ENCODE measurements at places on chromosomes 4 and X. TPM values are rescaled to one million over a fixed set of nuclear protein-coding genes. Genes with fewer than 3 reads are reported as not detected.
A peak's percentile ranks its signal among the peaks of the same experiment; 100 is the strongest.

The KLHL4 gene
- total RNA-seq: 1.2 TPM

The UGT2A1 gene
- not detected for total RNA-seq

The ZCCHC13 gene
- not detected for total RNA-seq

The ANOS1 gene
- 1.1 TPM for total RNA-seq

- peaks cover 8% of the 10 kb centered on the region for H3K4me1 ChIP-seq
- DNase-seq: no peak
- H3K27me3 ChIP-seq: peaks cover 5% of the 10 kb centered on the region
- no peaks in the 10 kb centered on the region for H3K36me3 ChIP-seq
- H3K27ac ChIP-seq: no peak overlapping the region
Measured at GRCh38 chr4:152099981-152100378, 339.2 kb upstream of the GATB start.

GRCh38 chrX:134691453-134691852, 33.2 kb upstream of the PLAC1 start:
- H3K27ac ChIP-seq: no peak overlapping the region
- no peak overlapping the region for H3K4me3 ChIP-seq
- H3K4me1 ChIP-seq: peaks cover 31% of the 10 kb centered on the region
- no peak for DNase-seq
- no peaks in the 10 kb centered on the region for H3K27me3 ChIP-seq

DNA sequence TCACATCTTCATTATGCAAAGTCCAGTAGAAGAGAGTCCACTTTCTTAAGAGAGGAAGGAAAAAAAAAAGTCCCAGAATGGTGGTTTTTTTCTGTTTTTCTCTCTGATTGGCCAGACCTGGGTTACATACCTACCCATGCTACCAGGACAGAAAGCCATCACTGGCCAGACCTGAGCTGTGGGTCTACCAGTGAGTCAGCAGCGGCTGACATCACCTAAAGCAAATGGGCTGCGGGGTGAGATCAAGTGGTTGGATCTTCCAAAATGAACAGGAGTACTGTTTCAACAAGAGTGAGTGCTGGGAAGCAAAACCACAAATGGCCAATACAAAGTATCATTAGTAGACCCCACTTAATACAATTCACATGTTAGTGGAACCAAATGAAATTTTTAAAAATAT, 1.6 kb upstream of the NDST3 start:
- DNase-seq: no peak
- H3K36me3 ChIP-seq: no peaks in the 10 kb centered on the region
- no peak overlapping the region for H3K4me3 ChIP-seq

GRCh38 chr4:154739111-154739510, 4.7 kb upstream of the LRAT start:
- H3K36me3 ChIP-seq: no peaks in the 10 kb centered on the region
- H3K4me1 ChIP-seq: no peaks in the 10 kb centered on the region
- H3K27ac ChIP-seq: no peak overlapping the region
- H3K4me3 ChIP-seq: no peak overlapping the region
- H3K27me3 ChIP-seq: peaks cover 25% of the 10 kb centered on the region

DNA sequence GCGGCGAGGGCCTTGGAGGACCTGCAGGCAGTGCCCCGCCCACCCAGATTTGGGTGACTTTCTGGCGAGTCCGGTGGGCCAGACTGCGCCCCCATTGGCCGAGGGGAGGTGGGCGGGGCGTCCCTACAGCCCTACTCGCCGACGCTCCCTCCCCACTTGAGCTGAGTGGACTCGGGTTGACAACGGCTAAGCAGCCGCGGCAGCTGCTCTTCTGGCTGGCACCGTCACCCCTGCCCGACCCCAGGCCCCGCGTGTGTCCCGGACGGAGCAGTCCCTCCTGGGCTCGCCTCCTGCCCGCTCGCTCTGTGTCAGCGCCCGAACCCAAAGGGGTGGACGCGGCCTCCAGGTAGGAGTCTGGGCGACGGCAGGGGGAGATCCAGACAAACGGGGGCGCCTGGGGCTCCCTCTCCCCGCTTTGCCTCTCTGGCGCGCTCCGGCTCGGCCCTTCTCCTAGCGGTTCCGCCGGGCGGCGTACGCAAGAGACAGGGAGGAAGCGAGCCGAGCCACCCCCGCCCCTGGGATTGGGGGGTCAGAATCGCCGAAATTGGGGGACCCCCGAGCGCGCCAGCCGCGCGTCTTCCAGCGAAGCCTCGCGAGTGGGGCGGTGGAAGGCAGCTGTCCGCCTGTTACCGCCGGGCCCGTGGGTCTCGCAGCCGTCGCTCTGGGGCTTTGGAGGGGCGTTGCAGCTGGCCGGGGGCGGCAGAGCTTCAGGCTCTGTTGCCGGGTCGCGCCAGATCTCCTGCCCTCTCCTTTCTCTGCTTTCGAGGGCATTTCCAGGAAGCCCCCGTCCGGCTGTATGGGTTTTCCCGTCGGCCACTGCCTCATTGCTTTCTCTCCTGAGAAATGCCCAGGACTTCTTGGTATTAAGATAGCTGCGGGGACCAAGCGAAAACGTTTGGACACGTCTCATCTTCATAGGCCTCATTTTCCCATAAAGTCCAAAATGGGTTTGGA, 46.3 kb downstream of the STARD8 start:
- peak; percentile 92 for DNase-seq
- no peaks in the 10 kb centered on the region for H3K36me3 ChIP-seq
- peak overlapping the region; percentile 60 for H3K27ac ChIP-seq
- H3K4me1 ChIP-seq: peaks cover 20% of the 10 kb centered on the region

DNA sequence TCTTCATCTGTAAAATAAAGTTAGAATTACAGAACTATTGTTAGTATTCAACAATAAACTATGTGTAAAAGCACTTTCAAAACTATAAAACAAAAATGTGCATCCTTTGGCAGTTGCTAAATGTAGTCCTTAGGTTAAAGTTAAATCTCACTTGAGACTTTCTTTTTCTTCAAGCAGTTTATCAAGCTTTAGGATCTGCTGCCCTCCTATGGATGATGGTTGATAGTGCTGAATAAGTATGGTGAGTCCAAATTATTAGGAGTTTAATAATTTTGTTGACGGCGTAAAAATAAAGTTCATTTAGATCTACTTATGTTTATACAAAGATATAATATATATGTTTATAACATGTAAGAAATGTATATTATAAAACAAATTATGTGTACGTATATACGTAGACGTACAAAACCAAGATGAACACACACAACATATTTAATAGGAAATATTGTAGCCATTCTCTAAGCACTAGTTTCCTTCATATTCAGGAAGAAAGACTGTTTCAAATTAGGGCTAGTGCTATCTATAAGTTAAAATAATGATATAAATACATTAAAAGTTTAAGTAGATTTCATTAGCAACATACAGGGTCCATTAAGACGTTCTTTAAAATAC, 22.3 kb downstream of the UGT2A2 start:
- no peak overlapping the region for H3K27ac ChIP-seq
- no peaks in the 10 kb centered on the region for H3K36me3 ChIP-seq
- H3K27me3 ChIP-seq: no peaks in the 10 kb centered on the region
- no peak for DNase-seq

DNA sequence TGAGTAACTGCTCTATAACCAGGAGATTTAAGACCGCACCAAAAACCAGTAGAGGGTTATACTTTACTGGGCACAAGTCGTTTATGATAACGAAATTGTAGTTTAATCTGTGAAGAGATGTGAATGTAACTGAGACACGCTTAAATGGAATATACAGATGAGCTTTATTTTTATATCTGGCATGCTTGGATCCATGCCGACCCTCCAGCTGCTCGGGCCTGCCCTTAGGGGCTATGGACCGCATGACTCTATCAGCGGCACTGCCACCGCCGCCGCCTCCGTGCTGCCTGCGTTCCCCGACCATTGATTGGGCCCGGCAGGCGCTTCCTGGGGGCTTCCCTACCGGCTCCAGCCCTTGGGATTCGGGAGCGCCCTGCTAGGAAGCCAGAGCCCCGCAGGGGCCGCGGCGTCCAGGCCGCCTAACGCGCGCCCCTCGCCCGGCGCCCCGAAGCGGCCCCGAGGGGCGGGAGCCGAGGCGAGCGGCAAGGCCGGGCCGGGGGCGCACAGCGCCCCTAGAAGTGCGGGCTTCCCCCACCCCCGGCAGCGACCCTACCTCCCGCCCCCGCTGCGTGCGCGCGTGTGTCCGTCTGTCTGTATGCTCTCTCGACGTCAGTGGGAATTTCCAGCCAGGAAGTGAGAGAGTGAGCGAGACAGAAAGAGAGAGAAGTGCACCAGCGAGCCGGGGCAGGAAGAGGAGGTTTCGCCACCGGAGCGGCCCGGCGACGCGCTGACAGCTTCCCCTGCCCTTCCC, at the start of gene NFKB1:
NFKB1 (plus strand) TSS at position 664 of the 751 bp plus-strand sequence. CDS start 24,160 bp downstream, outside the sequence.
- H3K4me3 ChIP-seq: peak within 1 kb of the TSS; percentile 91
- peak within 1 kb of the TSS; percentile 89 for H3K27ac ChIP-seq
- DNase-seq: peak; percentile 96
- no peaks in the 10 kb centered on the region for H3K27me3 ChIP-seq

DNA sequence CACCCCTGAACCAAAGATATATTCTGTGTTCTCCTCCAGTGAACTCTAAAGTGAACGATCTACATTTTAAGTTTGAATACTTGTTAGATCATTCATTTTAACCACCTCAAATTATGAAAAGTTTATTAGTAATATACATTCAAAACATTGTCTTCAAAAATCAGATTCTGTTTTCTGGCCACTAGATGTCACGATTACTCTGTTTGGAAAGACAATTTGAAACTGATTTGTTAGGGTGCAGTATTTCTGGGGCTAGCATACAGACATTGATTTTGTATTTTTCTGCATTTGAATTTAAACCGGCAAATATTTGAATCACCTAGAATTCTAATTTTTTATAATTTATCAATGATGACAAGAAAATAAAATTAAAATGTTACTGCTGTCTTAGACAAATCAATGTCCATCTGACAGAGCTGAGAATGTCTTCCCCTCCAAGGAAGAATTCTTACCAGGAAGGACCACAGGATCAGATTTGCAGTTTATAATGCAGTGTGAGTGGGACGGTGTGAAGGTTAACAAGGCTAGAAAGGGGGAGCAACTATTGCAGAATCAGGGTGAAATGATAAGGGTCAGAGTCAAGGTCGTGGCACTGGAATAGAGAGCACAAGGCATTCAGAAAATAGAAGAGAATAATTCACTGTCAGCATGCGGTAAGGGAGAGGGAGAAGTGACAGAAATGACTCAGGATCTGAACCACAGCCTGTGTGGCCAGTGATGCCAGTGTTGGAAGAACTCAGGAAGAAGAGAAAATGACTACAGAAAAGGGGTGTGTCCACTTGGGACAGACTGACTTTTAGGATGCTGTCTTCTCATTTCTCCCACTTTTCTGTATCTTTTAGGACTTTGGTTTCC, 91.6 kb downstream of the ANXA10 start:
- H3K4me3 ChIP-seq: no peak overlapping the region
- H3K27me3 ChIP-seq: no peaks in the 10 kb centered on the region
- peak; percentile 44 for DNase-seq
- H3K36me3 ChIP-seq: no peaks in the 10 kb centered on the region
- no peak overlapping the region for H3K27ac ChIP-seq

DNA sequence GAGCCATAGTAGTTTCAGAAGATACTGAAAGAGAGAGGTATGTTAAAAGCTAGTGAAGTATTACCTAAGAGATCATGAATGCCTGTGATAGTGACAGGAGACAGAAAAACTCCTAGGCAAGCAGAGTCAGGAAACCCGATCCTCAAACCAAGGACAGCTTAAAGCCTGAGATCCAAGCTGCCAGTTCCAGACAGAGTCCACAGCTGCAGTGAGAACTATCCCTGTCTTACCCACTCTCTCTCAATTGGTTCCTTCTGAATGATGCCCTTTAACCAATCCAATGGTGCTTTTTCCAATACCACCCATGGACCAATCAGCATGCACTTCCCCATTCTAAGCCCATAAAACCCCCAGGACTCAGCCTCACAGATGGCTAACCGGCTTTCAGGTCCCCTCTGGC, 90.4 kb upstream of the PCDH10 start:
- no peak overlapping the region for H3K4me3 ChIP-seq
- no peaks in the 10 kb centered on the region for H3K36me3 ChIP-seq
- H3K4me1 ChIP-seq: no peaks in the 10 kb centered on the region
- DNase-seq: no peak
- H3K27me3 ChIP-seq: no peaks in the 10 kb centered on the region

- no peaks in the 10 kb centered on the region for H3K4me1 ChIP-seq
- H3K27me3 ChIP-seq: no peaks in the 10 kb centered on the region
- H3K27ac ChIP-seq: no peak overlapping the region
- H3K4me3 ChIP-seq: no peak overlapping the region
- no peak for DNase-seq
- no peaks in the 10 kb centered on the region for H3K36me3 ChIP-seq
Measured at GRCh38 chr4:34619531-34620162, 1624.7 kb downstream of the ARAP2 start.

- H3K27ac ChIP-seq: no peak overlapping the region
- H3K4me1 ChIP-seq: no peaks in the 10 kb centered on the region
- DNase-seq: no peak
- no peaks in the 10 kb centered on the region for H3K27me3 ChIP-seq
- no peak overlapping the region for H3K4me3 ChIP-seq
Measured at GRCh38 chrX:10045327-10046000, 78.3 kb downstream of the CLDN34 start.

DNA sequence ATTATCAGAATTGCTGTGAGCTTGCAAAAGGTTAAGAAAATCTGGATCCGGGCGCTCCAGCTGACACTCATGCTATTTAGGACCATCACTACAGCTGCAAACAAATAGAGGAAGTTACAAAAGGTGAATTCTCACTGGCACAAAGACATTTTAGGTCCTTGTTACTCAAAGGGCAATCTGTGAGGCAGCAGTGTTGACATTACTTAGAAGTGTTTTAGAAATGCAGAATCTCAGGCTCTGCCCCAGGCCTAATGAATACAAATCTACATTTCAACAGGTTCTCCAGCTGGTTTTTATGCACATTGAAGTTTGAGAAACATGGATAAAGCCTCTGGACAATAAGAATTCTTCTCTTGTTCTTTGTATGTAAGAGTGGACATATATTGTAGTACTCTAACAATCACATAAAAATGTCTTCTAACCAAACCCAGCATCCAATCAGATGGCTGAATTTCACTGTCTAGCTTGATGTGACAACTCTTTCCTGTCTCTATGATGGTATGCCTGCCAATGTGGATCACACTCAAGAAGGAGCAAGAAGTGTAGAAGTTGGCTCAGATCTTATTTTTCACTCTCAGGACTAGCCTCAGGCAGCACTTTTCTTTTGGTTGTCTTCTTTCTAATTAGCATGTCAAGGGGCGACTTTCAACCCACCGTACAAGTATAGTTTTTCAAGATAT, 18.8 kb downstream of the SLC7A11 start:
- no peak for DNase-seq
- H3K27me3 ChIP-seq: no peaks in the 10 kb centered on the region
- peaks cover 3% of the 10 kb centered on the region for H3K36me3 ChIP-seq
- no peak overlapping the region for H3K27ac ChIP-seq

- no peak for DNase-seq
- H3K4me3 ChIP-seq: no peak overlapping the region
- no peaks in the 10 kb centered on the region for H3K27me3 ChIP-seq
- H3K27ac ChIP-seq: no peak overlapping the region
Measured at GRCh38 chr4:105108971-105109370, 37.7 kb upstream of the TET2 start.

GRCh38 chrX:40845331-40845911, 110.1 kb upstream of the MED14 start:
- DNase-seq: peak; percentile 91
- peak overlapping the region; percentile 44 for H3K4me3 ChIP-seq
- H3K4me1 ChIP-seq: peaks cover 23% of the 10 kb centered on the region
- peaks cover 8% of the 10 kb centered on the region for H3K27me3 ChIP-seq
- H3K27ac ChIP-seq: peak overlapping the region; percentile 95
- no peaks in the 10 kb centered on the region for H3K36me3 ChIP-seq
